CD4-positive, CD25-positive, alpha-beta regulatory T cell (primary cell): ENCODE measurements at places on chromosomes 12 and 14. TPM values are rescaled to one million over a fixed set of nuclear protein-coding genes. Genes with fewer than 3 reads are reported as not detected.

DNA sequence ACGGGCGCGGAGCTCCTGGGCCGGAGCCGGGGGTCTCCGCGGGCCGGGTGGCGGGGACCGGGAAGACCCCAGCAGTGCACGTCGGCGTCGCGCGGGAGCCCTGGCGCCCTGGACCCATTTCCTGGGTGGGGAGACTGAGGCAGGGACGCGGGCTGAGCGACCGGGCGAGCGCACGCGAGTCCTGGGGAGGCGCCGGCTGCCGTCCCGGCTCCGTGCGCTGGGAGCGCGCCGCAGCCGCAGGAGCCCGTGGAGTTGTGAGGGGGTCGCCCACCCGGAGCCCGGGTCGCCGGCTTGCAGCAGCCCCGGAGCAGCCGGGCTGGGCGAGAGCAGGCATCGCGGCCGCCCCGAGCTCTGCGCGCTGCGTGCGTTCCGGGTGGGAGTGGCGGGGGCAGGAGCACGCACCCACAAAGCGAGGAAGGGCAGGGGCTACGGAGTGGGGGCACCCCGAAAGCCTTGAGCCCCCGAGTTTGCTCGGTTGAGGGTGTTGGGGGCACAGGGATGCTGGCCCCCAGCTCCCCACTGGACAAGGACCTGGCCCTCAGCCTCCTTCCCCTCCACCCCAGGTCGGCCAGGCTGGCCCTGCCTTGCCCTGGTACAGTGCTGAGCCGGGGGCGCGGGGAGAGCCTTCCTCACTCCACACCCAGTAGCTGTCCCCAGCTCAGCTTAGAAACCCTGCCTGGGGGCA lies 620 bp downstream of the MMP17 start:
- H3K36me3 ChIP-seq = no peaks in the 10 kb centered on the region
- no peak overlapping the region for H3K27ac ChIP-seq
- peaks cover 33% of the 10 kb centered on the region for H3K4me1 ChIP-seq
- no peak for DNase-seq
- H3K27me3 ChIP-seq = peaks cover 2% of the 10 kb centered on the region
- no peak overlapping the region for H3K4me3 ChIP-seq

GRCh38 chr12:125683748-125684381 lies 618.6 kb downstream of the AACS start:
- H3K27me3 ChIP-seq = no peaks in the 10 kb centered on the region
- no peaks in the 10 kb centered on the region for H3K36me3 ChIP-seq
- no peaks in the 10 kb centered on the region for H3K4me1 ChIP-seq
- no peak for DNase-seq
- H3K27ac ChIP-seq = no peak overlapping the region

DNA sequence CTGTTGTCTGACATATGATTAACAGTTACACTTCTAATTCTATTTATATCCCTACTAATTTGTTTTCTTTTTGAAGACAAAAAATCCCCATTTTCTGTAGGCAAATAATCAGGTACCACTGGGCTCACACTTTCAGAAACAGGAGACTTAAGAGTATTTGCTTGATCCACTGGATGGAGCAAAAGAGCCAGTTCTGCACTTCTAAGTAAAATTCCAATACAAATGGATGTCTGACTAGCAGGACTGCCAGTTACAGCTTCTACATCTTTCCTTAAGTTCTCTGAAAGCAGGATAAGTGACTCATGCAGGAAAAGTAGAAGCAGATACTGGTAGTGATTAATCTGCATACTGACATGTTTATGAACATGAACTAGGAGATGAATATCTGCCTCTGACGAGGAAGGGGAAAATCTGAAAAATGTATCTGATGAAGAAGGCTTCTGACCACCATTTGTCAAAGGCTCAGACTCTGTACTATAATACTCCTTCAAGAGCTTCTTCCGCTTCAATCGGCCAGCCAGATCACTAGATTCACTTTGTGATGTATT lies 73.8 kb upstream of the ANKS1B start:
- no peaks in the 10 kb centered on the region for H3K4me1 ChIP-seq
- no peak overlapping the region for H3K27ac ChIP-seq
- H3K27me3 ChIP-seq = no peaks in the 10 kb centered on the region
- DNase-seq = no peak

DNA sequence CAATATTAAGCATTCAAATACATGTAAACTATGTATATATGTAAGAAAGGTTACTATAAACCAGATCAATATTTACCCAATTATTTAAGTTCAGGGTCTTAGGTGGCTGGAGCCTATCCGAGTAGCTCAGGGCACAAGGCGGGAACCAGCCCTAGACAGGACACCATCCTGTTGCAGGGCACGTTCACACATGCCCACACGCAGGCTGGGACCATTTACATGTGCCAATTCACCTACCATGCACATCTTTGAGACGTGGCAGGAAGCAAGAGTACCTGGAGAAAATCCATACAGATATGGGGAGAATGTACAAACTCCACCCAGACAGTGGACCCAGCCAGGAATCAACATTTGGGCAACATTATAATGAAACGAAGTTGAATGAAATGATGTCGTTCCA lies 263.0 kb upstream of the E2F7 start:
- H3K4me3 ChIP-seq = no peak overlapping the region
- no peaks in the 10 kb centered on the region for H3K36me3 ChIP-seq
- H3K27me3 ChIP-seq = peaks cover 19% of the 10 kb centered on the region
- no peak overlapping the region for H3K27ac ChIP-seq
- no peak for DNase-seq
- peaks cover 9% of the 10 kb centered on the region for H3K4me1 ChIP-seq

DNA sequence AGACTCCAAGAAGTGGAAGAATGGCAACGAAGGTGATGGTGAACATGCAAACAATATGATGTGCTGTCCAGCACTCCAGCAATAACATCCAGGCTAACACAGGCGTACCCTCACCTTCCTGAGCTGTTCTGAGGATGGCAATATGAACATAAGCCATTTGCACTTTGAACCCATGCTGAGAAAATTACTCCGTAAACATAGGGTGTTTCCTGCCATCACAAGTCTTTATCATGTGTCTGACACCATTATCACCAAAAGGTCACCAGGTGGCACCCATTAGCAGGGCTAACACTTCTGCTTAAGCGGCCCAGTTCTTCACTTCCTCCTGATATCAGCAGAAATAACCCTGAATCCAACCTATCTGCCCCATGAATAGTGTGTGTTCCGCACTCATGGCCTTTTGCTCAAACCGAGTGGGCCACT lies 482.8 kb downstream of the MED13L start:
- no peaks in the 10 kb centered on the region for H3K36me3 ChIP-seq
- H3K4me1 ChIP-seq = no peaks in the 10 kb centered on the region
- no peak overlapping the region for H3K4me3 ChIP-seq
- no peaks in the 10 kb centered on the region for H3K27me3 ChIP-seq
- no peak overlapping the region for H3K27ac ChIP-seq

- H3K4me3 ChIP-seq = peak overlapping the region; percentile 88
- H3K4me1 ChIP-seq = peaks cover 8% of the 10 kb centered on the region
- no peak for DNase-seq
- peaks cover 4% of the 10 kb centered on the region for H3K36me3 ChIP-seq
Observed at GRCh38 chr14:101791919-101792572, 30.5 kb downstream of the PPP2R5C start.

- no peak for DNase-seq
- H3K4me3 ChIP-seq = no peak overlapping the region
- H3K27ac ChIP-seq = no peak overlapping the region
Observed at GRCh38 chr14:53156238-53156637, 3.1 kb upstream of the DDHD1 start.

DNA sequence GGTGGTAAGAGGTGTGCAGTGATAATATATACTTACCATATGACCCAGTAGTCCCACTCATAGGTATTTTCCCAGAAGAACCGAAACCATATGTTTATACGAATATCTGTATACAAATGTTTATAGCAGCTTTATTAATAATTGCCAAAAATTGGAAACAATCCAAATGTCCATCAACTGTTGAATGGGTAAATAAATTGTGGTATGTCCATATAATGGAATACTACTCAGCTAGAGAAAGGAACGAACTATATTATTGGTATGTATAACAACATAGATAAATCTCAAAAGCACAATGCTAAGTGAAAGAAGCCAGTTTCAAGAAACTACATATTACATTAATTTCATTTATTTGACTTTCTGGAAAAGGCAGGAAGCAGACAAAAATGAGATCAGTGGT lies 66.1 kb downstream of the TTLL5 start:
- H3K36me3 ChIP-seq = peaks cover 8% of the 10 kb centered on the region
- H3K4me3 ChIP-seq = no peak overlapping the region
- H3K27ac ChIP-seq = no peak overlapping the region
- H3K4me1 ChIP-seq = peaks cover 8% of the 10 kb centered on the region
- no peaks in the 10 kb centered on the region for H3K27me3 ChIP-seq
- DNase-seq = no peak

DNA sequence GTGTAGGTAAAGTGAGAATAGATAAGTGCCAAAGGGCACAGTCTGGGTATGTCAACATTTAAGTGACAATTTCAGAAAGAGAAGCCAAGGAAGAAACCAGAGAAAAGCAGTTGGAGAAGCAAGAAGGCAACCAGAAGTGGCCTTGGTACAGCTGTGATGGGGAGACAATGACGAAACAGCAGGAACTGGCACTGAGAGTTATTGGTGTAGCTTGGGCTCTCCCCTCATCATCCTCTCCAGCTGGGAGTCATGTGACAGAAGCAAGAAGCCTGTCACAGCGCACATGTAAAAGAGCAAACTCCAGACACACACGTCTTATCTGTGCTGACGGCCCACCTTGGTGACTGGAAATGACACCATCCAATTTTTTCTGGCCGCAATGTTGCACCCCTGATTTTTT lies 203.3 kb upstream of the NUDT4 start:
- H3K36me3 ChIP-seq = no peaks in the 10 kb centered on the region
- no peaks in the 10 kb centered on the region for H3K4me1 ChIP-seq
- DNase-seq = no peak
- H3K27ac ChIP-seq = no peak overlapping the region

- H3K4me3 ChIP-seq = no peak overlapping the region
- no peaks in the 10 kb centered on the region for H3K4me1 ChIP-seq
- no peaks in the 10 kb centered on the region for H3K27me3 ChIP-seq
Observed at GRCh38 chr12:92703786-92704185, 997 bp downstream of the PLEKHG7 start.

DNA sequence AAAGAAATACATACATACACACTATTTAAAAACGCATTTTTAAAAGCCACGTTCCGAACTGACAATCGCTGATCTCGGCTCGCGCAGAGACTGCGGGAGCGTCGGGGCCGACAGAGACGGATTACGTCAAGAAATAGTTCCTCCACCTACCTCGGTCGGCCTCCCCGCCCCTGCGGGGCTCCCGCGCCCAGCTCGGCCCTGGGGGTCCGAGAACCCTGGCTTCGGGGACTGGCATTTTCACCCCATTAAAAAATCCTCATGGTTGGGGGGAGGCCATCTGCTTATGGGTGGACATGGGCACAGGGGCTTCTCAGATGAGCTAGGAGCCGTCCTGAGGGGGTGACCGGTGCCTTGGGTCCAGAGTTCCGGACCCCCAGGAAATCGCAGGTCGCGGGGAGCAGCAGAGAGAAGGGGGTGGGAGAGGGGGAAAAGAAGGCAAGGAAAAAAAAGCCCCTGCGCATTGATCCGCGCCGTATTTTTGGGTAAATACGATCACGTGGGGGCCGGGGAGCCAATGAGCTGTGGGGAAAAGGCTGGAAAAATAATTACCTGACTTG lies 324 bp upstream of the HOXC9 start:
- no peak for DNase-seq
- H3K27me3 ChIP-seq = peaks cover 39% of the 10 kb centered on the region
- H3K27ac ChIP-seq = no peak overlapping the region

DNA sequence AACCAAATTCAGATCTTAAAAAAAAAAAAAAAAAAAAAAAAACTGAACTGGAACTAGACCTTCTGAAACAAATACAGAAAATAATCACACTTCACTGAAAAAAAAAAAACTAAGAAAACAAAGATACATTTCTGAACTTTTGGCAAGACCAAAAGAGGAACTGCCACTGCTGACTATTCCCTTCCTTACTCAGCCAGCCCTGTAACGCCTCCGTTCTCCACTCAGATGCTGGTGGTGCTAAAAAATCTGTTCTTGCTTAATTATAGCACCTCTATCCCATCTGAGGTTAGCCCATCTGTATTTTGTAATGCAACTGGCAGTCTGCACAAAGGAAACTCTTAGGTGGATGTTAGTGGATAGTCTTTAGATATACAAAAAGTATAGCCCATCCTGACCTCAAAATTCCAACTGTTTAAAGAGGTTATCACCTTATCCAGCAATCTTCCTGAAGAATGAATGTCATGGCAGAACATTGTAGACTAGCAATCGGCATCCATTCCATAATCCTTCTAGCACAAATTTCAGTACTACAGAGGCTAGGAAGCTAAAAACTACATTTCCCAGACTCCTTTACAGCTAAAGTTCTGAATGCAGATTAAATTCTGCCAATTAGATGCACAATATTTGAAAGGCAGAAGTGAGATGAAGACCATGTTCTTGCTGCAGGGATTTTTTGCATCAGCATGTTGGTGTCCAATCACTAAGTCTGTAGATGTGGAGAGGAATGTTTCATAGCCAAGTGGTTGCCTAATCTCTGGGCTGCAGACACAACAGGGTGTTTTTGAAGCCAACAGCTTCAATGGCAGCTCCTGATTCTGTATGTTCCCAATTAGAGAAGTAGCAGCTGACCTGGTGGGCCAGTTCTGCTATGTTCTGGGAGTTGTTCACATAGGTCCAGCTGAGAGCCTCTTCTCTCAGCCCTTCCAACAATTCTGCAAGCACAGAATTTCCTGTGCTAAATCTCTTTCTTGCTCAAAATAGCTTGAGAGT lies 5.7 kb downstream of the MAP3K9 start:
- no peak for DNase-seq
- H3K4me3 ChIP-seq = no peak overlapping the region

DNA sequence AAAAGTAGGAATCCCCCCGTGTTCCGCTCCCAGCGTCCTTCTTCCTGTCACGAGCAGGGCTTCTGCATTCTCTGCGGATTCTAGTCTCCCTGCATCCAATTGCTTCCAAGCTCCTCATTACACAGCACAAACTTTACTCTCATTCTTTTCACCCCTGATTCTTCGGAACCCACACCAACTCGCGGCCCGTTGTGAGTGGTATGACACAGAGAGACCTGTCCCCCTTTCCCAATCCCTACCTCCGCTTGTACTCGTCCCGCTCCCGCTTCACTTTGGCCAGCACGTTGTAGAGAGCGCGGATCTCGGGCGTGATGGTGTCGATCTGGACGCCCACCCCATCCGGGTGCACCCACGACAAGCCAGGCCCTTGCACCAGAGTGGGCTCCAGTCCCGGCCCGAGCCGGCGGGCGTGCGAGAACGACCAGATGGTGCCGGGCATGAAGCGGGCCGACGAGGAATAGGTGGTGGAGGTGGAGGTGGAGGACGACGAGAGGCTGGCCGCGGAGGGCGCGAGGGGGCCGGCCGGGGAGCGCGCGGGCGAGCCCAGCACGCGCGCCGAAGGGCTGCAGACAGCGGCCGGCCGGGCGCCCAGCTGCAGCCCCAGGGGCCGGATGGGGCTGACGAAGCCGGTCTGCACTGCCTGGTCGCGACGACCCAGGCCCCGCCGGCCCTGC lies 687 bp downstream of the IFFO1 start:
- peaks cover 27% of the 10 kb centered on the region for H3K36me3 ChIP-seq

NUAK1 gene
- not detected for total RNA-seq

STAC3 gene
- total RNA-seq = 2.6 TPM

RNU4-1 gene
- total RNA-seq = 1,793 TPM

PMCH gene
- total RNA-seq = 1.6 TPM

IFNG gene
- total RNA-seq = 15.0 TPM

PTPN6 gene
- total RNA-seq = 174 TPM
